ENCODE measurements at places on chromosomes 11 and 22.

DNA sequence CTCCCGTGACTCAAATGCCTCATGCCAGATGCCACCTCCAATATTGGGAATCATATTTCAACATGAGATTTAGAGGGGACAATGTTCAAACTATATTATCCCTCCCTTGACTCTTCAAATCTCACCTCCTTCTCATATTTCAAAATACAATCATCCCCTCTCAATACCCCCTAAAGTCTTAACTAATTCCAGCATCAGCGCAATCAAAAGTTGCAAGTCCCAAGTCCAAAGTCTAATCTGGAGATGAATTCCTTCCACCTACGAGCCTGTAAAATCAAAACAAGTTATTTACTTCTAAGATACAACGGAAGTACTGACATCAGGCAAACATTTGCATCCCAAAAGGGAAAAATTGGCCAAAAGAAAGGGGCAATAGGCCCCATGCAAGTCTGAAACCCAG is 67.2 kb upstream of the SC5D start:
- no peak for DNase-seq

DNA sequence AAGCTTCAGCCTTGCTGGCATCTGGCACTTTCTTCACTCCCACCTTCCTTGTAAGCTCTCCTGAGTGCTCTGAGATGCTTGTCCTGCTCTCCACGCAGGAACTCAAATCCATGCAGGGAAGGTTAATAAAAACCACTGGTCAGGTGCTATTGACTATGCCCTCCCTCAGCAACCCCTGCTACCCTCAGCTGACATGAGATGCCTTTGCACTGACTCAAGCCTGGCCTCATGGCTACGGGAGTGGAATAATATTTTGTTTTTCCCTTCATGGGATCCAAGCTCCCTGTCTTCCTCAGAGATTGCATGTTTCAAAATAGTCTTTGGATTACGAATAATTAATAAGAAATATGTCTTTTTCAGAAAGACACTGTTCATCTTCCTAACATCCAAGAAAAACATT is 31.7 kb upstream of the ABCC8 start:
- no peak for DNase-seq

GRCh38 chr11:101401245-101401644 is 182.6 kb downstream of the TRPC6 start:
- peak; percentile 20 for DNase-seq

DNA sequence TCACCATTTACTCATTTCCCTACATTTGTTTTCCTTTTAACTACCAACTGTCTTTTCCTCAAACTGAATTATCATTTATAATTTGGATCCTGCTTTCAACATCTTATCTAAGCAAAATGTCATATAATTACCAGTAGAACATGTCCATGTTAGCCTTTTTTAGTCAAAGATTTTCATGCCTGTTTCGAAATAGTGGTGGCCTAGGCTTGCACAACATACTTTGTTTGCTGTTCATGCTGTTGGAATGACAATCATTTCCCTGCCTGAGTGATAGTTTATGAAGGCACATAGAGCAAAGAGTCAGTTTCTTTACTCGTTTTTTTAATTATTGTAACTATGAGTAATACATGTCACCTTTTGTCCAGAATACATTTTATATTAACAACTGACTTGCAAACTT is 144.3 kb upstream of the ANO3 start:
- DNase-seq, result peak; percentile 94

GRCh38 chr11:5922749-5923426 is 19.2 kb upstream of the OR56A3 start:
- no peak for DNase-seq

DNA sequence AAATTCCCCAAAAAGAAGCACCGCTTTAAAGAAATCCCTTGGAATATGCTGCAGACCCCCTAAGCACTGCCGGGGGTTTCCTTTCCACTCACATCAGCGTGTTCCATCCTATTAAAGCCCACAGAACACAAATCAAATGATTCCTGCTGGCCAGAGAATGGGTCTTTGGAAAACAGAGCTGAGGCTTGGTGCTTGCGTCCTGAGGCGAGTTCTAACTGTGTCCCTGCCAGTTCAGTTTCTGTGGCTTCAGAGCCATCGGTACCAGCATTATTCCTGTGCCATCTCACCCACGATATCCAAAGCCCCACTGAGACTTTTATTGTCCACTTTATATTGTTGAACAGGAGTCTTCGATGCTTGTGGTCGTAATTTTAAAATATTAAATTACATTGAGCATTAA is 142.0 kb upstream of the SYT13 start:
- no peak for DNase-seq

DNA sequence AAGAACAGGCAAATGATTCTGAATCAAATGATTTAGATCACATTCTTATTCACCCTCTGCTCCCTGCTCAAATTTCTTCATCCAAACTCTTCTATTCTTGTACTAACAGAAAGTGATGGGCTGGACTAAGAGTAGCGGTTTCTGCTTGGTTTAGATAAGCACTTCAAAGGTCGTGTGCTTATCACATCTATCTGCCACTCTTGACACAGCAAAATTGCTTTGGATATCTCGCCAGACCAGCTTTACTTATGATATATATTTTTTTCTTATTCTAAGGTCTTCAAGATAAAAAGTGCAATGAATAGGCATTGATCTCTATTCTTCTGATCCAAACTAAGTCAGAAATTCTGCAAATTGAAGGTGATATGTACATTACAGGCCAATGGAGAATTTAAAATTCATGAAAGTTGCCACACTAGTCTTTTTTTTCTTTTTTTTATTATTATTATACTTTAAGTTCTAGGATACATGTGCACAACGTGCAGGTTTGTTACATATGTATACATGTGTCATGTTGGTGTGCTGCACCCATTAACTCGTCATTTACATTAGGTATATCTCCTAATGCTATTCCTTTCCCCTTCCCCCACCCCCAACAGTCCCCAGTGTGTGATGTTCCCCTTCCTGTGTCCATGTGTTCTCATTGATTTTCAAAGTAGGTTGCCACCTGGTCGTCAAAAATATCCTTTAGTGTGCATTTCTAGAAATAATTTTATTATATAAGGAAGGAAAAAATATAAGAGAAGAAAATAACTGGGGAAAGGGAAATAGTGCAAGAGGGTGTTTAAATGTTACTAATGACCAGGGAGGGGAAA is 1941.0 kb upstream of the RAG2 start:
- DNase-seq, result no peak

DNA sequence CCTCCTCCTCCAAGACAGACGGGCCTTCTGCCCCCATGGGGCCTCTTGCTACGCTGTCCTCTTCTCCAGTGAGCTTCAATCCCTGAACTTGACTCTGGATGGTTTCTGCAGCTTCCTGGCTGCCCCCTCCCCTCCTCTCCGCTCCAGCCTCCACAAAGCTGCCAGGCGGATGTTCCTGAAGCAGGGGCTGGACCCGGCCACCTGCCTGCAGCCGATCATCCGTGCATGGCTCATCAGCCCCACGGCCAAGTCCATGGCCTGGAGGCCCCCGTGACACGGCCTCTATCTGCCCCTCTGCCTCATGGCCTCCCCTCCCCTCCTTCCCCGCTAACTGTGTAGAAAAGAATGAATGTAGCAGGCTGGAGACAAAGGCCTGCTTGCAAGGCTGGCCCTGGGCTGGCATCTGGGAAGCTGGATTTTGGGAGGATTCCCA is 6.8 kb upstream of the SUN2 start:
- DNase-seq, result no peak

GRCh38 chr11:75189911-75190310 is 39.0 kb downstream of the SLCO2B1 start:
- peak; percentile 48 for DNase-seq

GRCh38 chr11:5534046-5534445 is 14.3 kb downstream of the OR52H1 start:
- no peak for DNase-seq

DNA sequence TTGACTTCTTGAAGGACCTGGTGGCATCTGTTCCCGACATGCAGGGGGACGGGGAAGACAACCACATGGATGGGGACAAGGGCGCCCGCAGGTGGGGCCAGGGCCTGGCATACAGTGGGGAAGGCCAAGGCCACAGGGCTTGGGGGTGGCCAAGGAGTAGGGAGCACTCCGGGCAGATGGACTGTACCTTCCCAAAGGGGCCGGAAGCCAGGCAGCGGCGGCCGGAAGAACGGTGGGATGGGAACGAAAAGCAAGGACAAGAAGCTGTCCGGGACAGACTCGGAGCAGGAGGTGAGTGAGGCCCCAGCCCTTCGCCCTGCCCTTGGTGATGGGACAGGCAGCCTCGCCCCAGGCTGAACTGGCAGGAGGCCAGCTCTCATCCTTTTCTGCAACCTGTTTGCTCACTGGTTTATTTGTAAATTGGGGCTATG is 1.2 kb downstream of the DRAP1 start:
- DNase-seq, result no peak

All from foreskin fibroblast (primary cell).